ENCODE measurements at places on chromosomes 6 and 20.

DNA sequence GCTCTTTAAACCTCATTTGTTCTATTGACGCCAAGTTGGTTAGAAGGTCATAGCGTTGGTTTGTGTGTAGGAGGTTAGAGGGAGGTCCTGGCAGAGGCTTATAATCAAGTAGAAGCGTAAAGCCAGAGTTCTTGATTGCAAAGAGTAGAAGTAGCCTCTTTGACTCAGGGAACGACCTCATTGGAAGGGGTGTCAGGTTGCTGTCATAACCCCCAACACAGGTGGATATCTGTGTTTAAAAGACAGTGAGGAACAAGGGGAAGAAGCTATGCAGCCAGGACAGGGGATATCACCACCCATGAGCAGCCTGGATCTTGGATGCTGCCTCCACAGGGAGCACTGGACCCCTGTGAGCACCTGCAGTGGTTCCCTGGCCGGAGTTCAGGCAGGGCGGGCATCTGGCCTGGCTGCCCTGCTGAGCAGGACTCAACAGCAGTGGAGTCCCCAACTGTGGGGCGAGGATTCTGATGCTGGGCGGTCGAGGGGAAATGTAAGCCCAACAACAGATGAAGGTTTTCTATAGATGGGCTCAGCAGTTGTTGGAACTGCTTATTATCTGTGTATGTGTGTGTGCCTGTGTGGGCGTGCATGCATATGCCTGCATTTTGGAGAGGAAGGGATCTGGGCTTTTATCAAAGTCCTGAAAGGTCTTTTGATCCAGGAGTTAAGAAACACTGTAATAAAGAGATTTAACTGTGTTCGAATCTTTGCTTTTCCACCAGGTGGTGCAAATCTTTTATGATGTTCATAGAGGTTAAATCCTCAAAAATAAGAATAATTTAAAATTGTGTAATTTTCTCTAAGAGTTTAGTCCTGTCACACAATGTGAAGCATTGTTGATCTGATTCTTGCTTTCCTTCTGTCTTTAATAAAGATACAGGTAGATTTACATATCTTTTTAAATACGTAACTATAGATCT lies 27.7 kb downstream of the HIVEP1 start:
- DNase-seq = no peak

GRCh38 chr6:117194978-117195377 lies 70.4 kb upstream of the VGLL2 start:
- no peak for DNase-seq

- no peak for DNase-seq
Measured at GRCh38 chr6:1802491-1803395, 193.0 kb downstream of the FOXC1 start.

GRCh38 chr6:126797981-126798380 lies 320.5 kb upstream of the RSPO3 start:
- DNase-seq = no peak

GRCh38 chr6:148533309-148534107 lies 190.9 kb downstream of the SASH1 start:
- no peak for DNase-seq

DNA sequence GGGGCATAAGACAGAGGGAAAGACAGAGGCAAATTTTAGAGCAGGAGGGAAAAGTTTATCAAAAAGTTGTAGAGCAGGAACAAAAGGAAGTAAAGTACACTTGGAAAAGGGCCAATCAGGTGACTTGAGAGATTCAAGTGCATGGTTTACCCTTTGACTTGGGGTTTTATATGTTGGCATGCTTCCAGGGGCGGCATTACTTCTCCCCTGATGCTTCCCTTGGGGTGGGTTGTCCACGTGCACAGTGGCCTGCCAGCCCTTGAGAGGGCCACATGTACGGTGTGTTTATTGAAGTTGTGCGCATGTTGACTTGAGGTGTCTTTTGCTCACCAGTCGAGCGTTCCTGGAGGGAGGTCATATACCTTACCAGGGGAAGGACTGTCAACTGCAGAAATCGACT lies 259.5 kb upstream of the JARID2 start:
- DNase-seq = no peak

- no peak for DNase-seq
Measured at GRCh38 chr6:55826941-55827340, 48.4 kb downstream of the BMP5 start.

GRCh38 chr6:14501914-14502313 lies 384.3 kb downstream of the CD83 start:
- no peak for DNase-seq

DNA sequence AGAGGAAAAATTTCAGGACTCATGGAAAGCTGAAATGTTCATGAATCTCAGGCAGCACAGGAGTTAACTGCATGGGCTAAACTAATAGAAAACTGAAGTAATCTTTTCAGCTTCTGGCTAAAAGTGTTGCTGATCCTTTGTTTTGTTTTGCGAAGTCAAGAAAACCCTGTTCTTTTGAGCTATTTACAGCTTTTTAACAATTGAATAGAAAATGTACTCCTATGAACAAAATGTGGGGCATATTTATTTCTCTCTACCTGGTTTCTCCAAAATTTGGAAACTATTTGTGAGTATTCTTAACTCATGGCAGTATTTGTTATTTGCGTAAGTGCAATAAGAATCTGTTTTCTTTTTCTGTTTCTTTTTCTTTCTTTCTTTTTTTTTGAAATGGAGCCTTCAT lies 818.8 kb upstream of the CITED2 start:
- DNase-seq = no peak

DNA sequence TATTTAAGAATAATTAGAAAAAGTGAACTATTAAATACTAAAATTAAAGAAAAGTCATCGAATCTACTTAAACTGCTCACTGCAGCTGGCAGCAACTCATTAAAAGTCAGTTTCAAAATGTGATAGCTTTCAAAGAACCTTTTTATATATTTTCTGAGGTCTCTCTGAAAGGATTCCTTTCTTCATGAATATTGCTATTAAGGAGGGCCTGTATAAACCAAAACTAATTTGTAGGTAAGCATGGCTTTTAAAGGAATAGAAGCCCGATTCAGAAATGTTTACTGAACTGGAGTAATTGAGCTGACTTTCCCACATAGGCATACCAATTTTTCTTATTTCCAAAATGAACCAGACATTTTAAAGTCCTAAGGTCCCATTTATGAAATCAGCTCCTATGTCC lies 41.2 kb upstream of the ENPP1 start:
- DNase-seq = no peak

DNA sequence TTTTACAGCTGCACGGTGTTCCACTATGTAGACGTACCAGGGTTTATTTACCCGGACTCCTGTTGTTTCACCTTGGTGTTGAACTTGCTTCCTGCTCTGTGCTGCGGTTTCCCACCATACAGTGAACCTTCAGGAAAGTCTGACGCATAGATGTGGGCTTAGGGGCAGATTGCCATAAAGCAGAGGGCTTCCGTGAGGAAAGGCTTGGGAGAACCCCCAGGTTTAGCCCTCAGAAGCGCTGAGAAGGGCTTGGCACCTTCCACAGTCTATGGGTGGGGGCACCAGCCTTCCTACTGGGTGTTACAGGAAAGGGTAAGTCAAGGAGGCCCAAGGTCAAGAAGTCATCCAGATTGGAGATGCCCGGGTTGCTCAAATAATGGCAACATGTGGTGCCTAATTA lies 19.2 kb upstream of the MRPS18A start:
- no peak for DNase-seq

DNA sequence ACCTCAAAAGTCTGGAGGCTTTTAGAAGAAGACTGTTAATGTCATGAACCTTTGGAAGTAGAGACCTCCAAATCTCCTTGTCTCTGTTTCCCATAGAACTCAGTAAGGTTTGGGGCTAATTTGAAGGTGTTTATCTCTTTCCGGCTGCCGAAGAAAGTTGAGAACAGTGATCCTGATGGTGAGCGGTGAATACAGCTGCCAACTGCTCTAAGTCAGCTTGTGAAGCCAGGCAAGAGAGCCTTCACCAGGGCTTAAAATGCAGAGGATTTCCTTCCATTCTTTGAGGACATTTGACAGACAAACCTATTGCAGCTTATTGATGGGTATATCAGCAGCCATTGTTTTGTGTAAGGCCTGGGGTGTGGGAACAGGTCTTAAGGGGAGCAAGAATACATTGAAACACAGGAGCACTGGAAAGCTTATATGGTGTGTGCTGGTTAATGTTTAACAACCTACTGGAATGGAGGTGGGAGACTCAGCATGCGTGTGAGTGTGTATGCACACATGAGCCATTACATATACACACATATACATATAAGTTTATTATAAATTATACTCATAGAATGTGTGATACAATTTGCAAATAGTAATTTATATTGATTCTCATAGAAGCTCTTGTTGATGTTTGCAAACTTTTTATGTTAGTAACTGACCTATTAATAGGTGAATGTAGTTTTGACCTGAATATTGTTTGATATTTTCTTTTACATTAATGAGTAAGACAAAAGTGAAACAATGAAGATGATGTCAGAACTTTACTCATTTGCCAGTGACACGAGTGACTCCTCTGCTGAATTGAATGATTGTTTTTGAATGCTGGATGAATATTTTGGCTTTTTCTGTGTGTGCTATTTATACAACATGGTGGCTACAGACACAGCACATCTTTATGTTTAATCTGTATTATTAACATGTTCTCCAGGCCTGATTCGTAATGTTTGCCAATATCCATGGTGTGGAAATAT lies 18.1 kb downstream of the PLEKHG1 start:
- no peak for DNase-seq

DNA sequence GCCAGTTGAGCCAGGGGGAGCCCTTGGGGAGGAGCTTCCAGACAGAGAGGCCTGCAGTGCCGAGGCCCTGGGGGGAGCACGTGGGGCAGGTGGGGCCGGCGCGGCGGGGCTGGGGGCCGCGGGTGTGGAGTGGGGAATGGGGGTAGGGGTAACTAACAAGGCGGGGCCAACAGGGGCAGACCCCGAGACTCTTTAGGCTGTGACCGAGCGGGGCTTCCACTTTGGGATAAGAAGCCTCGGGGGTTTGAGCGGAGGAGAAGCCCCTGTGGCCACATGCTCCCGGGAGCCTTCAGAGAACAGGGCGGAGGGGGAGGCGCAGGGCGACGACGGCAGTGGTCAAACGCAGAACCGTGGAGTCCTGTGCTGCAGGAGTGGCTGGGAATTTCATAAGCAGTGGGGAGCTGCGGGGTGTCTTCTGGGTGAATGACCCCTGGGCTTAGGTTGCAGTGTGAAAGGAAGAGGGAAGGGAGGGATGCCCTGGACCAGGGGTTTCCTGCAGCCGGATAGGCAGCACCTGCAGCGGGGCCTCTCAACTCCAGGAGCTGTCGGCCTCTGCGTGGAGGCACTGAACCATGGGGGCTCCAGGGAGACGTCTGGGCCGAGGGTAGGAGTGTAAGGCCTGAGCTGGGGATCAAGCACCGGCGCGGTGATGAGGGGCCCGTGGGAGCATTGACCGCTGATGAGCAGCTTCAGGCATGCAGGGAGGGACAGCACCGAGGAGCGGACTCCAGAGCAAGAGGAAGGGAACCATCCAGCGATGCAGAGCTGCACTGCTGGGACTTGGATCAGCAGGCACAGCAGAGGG lies 121.0 kb downstream of the SYNDIG1 start:
- no peak for DNase-seq

DNA sequence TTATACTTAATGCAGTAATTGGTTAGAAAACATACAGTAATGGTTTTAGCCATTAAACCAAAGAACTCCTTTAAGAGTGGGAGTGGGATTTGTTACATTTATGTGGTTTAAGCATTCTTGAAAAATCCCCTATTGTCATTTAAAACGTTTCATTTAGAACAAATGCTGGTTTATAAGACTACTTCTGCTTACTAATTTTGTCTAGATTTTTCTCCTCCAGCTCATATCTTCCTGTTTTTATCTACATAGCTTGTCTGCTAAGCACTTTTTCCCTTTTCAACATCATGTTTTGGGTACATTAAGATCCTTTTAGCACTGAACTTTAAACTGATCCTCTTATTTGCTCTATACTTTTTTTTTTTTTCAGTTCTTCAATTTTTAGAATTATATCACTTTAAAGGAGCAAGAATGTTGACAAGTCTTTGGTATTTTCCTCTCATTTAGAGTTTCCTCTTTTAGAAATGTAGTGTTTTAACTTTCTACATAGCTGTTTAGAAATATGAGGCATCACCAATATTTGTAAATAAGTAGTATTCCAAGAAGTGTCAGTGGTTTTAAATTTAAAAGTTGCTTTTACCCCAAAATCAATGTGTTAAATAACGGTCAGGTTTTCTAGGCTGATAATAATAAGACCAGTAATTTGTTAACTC lies 80.9 kb downstream of the SESN1 start:
- DNase-seq = no peak

DNA sequence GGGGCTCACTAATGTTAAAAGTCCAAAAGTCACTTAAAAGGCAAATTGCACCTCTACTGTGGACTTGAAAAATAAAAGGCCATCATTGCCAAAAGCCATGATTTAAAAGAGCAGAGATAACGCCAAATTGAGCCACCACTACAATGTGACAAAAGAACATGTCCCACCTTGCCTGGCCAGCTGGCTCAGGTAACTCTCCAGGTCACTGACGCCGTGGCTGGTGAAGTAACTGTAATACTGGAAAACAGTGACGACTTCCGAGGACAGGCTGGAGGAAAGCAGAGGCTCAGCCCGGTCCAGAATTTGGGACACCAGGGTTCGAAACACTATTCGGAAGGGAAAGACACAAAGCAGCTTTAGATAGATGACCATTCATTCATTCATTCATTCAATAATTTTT lies 29.3 kb upstream of the ARMH2 start:
- DNase-seq = no peak

DNA sequence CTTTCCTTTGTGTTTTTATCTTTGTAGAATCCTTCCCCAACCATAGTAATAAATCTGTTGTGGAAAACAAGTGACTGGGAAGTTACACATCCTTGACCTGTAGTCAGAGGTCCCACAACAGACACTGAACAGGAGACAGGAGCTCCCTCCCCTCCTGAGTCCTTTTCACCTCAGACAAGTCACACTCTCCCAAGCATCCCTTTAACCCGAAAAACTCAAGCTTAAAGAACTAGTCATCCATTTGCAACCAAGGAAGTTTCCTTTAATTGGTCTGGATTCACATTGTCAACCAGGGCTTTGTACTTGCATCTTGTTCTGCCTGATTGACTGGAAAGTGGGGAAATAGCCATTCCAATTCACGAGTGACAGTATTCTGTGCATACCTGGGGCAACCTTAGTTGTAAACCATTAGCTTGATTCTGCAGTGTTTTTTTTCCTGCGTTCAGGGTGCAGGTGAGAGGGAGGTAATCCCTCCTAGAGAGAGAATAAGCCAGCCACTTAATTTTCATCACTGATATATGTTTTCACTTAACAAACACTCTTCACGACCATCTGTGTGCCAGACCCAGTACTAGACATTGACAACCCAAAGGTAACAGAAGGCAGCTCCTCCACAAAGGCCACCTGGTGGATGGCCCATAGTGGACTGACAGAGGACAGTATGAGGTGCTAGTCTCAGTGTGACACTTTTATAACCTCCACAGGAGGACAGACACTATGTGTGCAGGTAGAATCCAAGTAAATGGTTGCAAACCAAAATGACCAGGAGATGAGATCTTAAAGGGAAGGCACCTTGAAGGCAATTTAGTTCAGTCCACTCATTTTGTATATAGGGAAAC lies 112.4 kb downstream of the SLX4IP start:
- DNase-seq = no peak

GRCh38 chr20:45507011-45507820 lies 8.2 kb downstream of the SPINT3 start:
- no peak for DNase-seq

GRCh38 chr6:17454316-17455005 lies 61.1 kb downstream of the CAP2 start:
- no peak for DNase-seq
